Colonic mucosa (tissue), 4 donors: ENCODE measurements at places on chromosomes 7 and 10. TPM values are rescaled to one million over a fixed set of nuclear protein-coding genes. Genes with fewer than 3 reads are reported as not detected.
A peak's percentile ranks its signal among the peaks of the same experiment; 100 is the strongest.

DNA sequence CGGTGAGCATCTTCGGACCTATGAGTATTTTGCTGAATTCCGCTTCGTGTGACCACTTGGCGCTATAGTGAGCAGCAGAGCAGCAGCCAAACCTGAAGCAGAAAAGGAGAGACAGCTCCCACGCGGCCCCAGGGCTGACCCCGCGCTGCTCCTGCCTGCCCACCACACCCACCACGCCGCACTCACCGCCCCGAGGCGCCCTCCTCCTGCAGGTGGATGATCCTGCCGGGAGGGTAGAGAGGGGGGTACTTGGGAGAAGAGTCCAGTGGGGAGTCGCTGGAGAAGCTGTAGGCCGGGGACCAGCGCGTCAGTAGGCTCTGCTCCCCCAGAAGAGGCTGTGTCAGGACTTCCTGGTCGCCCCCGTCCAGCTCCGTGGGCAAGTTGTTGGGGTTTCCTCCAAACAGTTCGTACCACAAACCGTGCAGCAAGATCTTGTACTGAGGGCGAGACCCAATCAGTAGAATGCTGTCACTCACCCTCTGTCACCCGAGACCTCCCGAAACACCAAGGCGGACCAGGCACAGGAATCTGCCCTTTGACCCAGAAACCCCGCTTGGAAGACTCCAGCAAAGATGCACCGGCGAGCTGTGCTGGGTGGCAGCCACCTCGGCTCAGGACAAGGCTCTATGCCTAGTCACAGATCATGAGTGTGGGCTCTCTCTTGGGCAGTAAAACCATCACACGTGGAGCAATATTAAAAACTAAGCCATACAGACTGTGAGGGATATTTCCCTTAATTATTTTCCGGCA is 37.6 kb downstream of the DAGLB start:
- no peak for DNase-seq

DNA sequence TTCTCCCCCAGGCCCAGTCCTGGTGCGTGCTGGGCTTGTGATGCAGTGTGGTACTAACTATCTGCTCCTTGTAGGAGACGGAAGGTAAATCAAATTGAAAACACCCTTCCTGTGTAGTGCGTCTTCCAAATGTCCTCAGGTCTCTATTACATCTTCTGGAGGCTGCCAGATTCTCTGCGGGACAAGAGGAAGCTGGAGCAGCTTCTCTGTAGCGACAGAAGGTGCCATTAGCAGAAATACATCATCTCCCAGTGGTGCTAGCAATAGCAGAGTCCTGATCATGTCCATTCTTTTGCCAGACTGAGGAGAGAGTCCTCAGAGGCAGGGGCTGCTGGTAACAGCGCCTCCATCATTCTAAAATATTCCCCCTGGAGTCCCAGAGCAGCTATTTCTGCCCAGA is 675.2 kb downstream of the LRMDA start:
- DNase-seq: no peak

RALA gene
- total RNA-seq: 55.6 TPM

DNA sequence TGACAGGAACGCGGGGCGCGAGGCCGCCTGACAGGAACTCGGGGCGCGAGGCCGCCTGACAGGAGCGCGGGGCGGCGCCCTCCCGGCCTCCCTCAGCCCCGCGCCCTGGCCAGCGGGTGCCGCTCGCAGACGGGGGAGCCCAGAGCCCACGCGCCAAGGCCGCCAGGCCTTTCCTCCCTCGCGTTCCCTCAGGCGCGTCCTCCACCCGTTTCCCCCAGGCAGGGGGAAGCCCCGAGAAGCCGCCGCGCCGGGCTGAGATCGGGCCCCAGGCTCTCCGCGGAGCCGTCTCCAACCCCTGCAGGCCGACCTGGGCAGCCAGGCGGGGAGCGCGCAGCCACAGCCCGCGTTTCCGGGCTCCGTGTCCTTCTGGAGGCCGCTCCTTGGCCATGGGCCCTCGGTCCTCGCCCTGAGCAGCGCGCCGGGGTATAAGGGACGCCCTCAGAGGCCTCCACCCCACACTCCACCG is 17.7 kb downstream of the PTPRN2 start:
- no peak for DNase-seq

DNA sequence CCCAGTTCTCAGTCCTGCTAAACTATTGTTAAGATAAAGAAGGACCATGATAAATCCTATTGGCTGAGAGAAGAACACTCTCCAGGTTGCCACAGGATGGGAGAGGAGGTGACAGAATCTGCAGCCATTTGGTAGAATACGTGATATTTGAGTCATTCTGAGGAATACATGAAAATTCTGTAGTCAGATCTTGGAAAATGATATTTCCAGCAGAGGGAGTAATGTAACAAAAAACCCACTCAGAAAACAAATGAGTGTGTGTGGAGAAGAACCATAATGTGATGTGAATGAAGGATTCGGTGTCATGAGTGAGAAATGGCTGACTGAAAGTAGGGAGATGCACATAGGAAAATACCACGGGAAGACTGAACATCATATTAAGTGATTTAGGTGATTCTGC is 128.5 kb upstream of the PFKP start:
- DNase-seq: no peak

GPR37 gene
- total RNA-seq: 1.5 TPM

- peak; percentile 38 for DNase-seq
These were observed 7.2 kb upstream of the LAMTOR4 start for GRCh38 chr7:100141555-100141949.
